Glutamatergic neuron (in vitro differentiated cells): ENCODE measurements at places on chromosomes 6 and 20. TPM values are rescaled to one million over a fixed set of nuclear protein-coding genes. Genes with fewer than 3 reads are reported as not detected.

Gene ECI2
- 18.7 TPM for total RNA-seq

Gene SRMS
- total RNA-seq: not detected

Gene SNAP25
- 61.0 TPM for total RNA-seq

Gene PARD6B
- total RNA-seq: 4.0 TPM

Gene CUL9
- 51.6 TPM for total RNA-seq

Gene NOTCH4
- 4.9 TPM for total RNA-seq

Gene MCCD1
- not detected for total RNA-seq

Gene WFDC5
- not detected for total RNA-seq

Gene RIPOR2
- 82.2 TPM for total RNA-seq

DNA sequence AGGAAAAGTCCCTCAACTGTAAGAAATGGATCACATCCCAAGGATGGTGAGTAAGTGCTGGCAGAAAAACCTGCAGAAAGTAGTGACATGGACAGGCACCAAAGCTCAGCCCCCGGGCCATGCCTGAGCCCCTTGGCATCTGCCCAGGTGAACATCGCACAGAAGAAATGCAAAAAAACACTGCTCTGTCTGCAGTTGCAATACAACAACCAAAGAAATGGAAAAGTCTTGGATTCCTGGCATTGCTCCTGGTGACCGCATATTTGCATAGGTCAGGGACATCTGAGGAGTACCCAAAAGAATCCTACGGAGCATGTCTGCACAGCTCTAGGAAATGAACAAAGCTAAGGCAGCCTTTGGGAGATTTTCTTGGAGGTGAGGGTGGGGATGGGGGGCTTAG lies 63.1 kb upstream of the PTPRT start:
- DNase-seq: no peak

- no peak for DNase-seq
These were observed 17.2 kb upstream of the WFDC10A start for GRCh38 chr20:45612314-45612713.

- DNase-seq: no peak
These were observed 38.0 kb downstream of the KIF16B start for GRCh38 chr20:16535277-16535676.

- no peak for DNase-seq
These were observed 80.2 kb downstream of the PLCB1 start for GRCh38 chr20:8212286-8212685.

GRCh38 chr20:23159947-23160318 lies 73.8 kb upstream of the CD93 start:
- DNase-seq: no peak

GRCh38 chr6:44309092-44309491 lies 4.1 kb downstream of the AARS2 start:
- no peak for DNase-seq

- DNase-seq: no peak
These were observed 1.7 kb downstream of the SLC22A23 start for GRCh38 chr6:3455147-3455568.

DNA sequence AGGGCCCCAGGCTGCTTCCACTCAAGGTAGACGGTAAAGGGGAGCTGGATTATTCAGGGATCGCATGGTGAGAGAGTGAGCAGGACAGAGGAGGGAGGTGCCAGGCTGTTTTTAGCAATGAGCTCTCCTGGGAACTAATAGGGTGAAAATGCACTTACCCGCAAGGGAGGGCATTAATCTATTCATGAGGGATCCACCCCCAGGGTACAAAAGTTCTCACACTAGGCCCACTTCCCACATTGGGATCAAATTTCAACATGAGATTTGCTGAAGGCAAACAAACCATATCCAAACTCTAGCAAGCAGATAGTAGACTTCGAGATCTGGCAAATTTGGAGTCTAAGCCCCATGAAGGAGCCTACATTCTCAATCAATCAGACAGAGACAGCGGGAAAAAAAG lies 408.6 kb downstream of the RNF144B start:
- no peak for DNase-seq

GRCh38 chr20:24018796-24019195 lies 30.2 kb upstream of the GGTLC1 start:
- no peak for DNase-seq

DNA sequence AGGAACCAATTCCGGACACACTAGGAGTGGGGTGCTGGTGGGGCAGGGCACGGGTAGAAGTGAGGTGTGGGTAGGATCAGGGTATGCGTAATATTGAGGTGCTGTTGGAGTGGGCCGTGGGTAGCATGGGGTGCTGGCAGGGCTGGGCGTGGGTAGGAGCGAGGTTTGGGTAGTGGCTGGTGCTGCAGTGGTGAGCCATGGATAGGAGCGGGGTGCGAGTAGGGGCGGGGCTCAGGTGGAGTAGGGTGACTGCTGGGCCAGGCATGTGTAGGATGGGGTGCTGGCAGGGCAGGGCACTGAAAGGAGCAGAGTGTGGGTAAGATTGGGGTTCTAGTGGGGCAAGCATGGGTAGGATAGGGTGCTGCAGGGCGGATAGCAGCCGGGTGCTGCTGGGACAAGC lies 114.2 kb upstream of the DUSP22 start:
- DNase-seq: no peak

DNA sequence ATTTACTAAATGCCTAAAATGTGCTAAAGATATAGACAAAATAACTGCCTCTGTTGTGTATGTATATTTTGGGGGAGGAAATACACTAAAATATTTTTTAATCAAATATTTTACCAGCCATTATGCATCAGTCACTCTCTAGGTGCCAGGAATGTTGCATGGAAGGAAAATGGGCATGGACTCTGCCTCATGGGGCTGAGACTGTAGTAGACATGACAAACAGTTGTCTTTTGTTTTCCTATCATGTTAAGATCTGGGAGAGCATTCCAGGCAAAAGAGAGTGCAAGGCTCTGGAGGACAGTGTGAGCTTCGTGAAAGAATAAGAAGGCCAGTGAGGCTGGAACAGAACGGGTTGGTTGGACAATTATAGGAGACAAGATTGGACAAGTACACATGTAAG lies 26.5 kb downstream of the HLA-DOB start:
- no peak for DNase-seq

DNA sequence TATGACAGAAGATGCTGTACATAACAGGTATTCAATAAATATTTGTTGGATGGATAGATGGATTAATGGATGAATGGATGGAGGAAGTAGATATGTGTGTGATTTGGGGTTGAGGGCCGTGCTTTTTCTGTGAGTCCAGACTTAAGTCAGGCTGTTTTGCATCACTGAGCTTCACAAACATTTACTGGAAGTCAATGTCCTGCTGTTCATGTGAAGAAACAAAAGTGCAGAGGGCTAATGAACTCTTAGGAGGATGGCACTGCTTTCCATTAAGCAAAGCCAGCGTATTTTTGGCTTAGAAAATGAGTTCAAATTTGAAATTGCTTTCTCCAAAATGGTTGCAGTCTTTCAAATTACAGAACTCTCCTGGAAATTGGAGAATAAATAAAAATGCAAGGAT lies 260.6 kb upstream of the SASH1 start:
- no peak for DNase-seq

GRCh38 chr20:13428684-13429083 lies 207.6 kb downstream of the ISM1 start:
- DNase-seq: no peak

GRCh38 chr20:63102721-63103375 lies 96.1 kb upstream of the BHLHE23 start:
- peak; percentile 37 for DNase-seq

DNA sequence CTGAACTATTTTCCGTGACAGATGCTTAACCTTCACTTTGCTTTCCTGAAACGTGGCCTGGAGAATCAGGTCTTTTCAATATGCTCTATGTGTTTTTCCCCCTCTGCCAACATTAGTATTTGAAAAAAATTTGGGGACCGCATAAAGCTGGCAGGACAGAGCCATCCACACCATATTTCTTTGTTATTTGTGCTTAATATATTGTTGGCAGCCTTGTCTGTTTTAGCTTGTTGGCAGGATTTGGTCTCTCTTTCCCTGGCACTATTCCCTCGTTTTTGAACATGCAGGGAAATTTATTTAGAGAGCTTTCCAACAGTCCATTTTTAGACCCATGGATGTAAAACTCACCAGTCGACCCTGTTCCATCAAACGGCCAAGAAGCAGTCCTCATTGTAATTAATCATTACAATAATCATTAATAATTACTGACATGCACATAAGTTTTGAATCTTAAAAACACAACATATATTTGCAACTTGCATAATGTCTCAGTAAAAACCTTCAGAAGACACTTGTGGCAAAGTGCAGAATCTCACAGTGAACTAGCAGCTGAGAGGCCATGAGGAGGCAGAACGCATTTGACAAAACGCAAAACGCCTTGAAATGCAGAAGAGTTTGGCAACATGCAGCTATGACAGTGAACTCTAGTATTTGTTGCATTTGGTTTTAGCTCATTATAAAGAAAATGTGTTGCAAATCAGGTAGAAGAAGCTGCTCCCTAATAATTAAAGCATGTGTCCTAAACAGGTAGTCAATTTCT lies 514.2 kb downstream of the C6orf118 start:
- no peak for DNase-seq

- no peak for DNase-seq
These were observed 256.6 kb upstream of the FOXQ1 start for GRCh38 chr6:1055015-1055921.

DNA sequence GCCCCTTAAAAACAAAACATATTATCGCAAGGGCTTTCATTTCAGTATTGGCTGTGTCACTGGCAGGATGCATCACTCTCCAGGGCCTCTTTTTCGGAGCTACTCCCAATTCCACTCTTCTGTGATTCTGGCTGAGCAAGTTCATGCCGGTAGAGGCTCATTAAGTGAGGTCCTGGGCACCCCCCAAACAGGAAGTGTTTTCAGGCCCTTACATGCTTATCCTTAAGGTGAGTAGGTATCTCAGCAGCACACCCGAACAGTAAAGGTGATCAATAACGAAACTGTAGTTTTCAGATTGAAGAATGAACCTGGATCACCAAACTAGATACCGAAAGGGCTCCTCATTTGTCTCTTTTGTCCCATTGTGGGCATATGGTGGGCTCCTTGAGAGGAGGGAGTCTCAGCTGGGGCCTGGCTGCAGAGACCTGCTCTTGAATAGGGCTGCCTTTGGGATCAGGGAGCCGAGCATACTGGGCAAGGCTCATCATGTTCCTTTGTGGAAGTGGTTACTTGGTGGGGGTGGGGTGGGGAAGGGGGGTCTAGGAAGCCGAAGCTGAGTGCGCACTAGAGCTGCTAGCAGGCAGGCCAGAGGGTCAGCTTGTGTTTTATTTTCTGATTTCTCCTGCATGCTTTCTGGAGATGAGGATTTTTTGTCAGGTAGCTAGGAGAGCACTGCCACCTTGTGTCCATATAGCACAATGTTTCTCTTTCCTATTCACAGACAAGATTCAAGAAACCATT lies 65.2 kb downstream of the CDS2 start:
- DNase-seq: peak; percentile 28

GRCh38 chr20:10249048-10249770 lies 30.6 kb downstream of the SNAP25 start:
- DNase-seq: no peak

DNA sequence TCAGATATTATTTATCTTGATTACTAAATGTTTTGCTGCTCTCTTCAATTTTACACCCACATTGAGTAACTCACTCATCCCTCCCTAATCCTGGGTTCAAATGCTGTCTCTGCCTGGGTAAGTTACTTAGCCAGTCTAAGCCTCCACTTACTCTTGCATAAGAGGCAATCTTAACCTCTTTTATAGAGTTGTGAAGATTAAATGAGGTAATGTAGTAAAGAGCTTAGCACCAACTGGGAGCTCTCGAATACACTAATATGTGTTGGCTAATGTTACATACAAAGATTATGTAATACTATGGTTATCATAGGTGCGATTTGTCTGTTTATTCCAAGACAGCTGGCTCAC lies 134.4 kb upstream of the STMND1 start:
- DNase-seq: no peak

GRCh38 chr6:137743493-137743892 lies 123.6 kb upstream of the TNFAIP3 start:
- no peak for DNase-seq

DNA sequence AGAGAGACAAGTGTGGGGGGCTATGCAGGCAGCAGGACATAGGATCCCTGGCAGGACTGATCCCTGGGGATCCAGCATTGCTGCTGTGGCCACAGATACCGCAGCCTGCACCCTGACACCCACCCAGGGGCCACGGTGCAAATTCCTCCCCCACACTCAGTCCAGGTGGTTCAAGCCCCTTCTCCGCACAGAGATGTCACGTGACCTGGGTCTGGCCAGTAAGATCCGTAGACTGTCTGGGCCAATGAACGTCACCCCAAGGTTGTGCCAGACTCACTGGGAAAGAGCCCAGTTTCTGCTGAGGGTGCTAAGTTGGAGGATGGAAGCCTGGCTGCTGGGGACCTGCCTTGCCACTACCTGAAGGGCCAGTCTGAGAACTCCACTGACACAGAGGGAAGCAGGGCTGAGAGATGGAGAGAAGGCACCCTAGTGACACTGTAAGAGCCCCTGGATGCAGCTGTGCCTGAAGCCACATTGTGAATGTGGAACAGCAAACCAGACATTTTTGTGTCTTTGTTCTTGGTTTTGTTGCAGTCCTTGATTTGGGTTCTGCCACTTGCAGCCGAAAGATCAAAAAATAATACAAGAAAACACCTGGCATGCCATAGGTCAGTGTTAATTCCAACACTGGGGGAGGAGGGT lies 228.6 kb downstream of the PREX1 start:
- no peak for DNase-seq

DNA sequence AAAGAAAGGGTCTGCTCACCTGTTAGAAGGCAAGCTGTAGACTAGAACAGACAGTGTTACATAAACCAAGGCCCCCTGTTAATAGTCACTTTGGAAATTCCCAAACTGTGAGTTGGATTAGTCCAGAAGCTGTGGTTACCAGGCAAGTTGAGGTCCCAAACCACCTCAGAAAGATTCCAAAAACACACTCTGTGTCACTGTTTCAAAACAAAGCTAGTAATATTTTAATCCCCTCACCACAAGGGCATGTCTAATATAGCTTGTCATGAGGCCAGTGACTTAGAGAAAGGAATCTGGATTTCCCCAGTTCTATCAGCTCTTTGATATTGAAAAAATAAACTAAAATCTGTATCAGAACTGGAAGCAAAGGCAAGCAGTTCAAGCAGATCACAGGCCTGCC lies 244.6 kb downstream of the HAO1 start:
- no peak for DNase-seq

GRCh38 chr6:149471801-149472200 lies 13.0 kb downstream of the ZC3H12D start:
- no peak for DNase-seq

- peak; percentile 32 for DNase-seq
These were observed 180.4 kb downstream of the ZNF217 start for GRCh38 chr20:53413186-53413631.

DNA sequence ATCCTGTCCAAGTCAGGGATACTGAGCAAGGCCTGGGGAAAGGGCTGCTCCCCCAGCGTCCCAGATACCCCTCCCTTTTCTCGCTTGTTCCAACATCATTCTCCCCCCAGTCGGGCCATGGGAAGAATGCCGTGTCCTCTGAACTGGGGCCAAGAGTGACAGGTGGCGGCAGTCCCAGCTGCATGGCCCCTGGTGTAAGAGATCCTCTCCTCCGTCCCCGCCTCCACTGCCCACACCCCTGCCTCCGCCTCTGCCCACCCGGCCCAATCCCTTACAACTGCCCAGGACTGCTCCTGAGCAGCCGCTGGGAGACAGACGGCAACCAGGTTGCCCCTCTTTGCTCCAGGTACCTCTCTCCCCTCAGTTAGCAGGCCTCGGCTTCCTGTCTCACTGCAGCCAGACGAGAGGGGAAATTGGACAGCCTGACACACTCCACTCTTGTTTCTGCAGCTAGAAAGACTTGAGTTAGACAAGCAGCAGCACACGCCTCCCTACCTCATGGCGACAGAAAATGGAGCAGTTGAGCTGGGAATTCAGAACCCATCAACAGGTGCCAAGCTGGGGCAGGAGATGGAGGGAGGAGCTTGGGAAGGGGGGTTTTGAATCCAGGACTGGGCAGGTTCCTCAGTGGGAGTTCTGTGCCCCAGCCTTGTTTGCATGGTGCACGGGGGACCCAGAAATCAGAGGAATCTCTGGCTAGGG lies at the start of gene MYLK2:
Gene MYLK2 (plus strand): TSS at position 274 of the 702 bp plus-strand sequence. CDS start 225 bp downstream, at position 499.
- peak; percentile 59 for DNase-seq
